Activated T-cell treated with anti-CD3 and anti-CD28 coated beads, Interleukin-2, amount 50 U/mL, for 48 hours (primary cell): ENCODE measurements at places on chromosomes 5 and 9.

DNA sequence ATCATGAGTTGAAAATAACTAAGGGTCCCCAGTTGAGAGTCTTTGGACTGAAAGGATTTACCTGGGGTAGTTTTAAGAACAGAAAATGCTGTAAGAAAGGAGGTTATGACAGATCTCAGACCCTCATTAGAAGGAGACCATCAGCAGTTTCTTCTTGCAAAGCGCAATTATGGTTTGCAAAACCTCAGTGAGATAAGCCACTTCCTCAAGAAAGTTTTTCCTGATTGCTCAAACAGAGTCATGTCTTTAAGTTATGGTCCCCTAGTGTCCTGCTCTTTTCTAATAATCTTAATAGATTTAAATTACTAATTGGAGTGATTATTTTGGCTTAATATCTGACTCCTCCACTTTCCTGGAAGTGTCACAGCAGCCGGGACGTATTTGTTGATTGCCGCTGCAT is 293.2 kb upstream of the KLF4 start:
- no peak for DNase-seq

DNA sequence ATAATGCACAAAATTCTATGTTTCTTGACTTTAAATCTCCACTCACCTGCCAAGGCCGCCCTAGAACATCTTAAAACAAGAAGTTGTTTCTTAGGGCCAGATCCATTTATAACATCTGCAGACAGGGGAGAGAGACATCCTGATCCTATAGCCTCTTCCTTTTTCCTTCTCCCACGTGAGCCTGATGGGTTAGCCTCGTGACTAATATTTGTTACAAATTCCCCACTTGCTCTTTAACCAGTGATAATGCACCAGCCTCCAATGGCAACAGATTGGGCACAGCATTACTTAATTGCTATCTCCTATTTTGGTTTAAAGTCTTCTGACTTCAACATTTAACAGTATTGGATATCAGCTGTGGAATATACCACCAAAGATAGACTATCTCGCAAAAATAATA is 196.5 kb downstream of the GADD45G start:
- no peak for DNase-seq

- no peak for DNase-seq
Observed at GRCh38 chr9:27472195-27472594, 51.9 kb upstream of the IFNK start.

DNA sequence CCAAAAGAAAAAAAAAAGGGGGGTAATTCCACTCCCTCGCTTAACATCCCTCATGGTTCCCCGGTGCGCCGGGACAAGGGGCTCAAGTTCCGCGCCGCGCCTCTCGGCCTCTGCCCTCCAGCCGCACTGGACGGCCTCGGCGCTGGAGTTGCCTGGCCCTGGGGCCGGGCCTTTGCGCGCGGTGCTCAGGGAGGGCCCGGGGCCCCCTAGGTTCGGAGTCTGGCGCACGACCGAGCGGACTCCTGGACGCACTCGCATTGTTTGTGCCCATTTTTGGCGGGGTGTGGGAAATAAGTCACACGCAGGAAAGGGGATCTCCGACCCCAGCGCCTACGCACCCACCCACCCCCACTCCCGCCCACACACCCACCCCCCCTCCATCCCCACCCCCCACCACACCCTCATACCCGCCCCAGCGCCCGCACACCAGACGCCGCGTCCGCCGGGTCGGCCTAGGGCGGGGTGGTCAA is 381 bp downstream of the MED22 start:
- no peak for DNase-seq

DNA sequence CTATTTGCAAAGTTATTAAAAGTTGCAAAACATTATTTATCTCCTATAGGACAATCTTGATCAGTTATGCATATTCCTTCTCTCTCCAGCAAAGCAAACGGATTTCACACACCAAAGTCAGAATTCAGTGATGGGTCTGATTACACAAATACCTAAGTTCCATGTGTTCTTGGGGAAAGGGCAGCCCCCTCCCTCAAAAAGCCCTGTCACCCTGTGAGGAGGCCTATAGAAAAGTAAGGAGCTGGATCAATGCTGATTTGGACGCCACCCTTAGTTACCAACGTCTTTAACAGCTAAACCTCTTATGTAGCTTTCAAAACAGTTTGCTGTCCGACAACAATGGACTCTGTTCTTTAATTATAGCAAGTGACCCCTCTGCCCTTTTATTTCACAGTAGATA is 6.4 kb downstream of the ZNF608 start:
- DNase-seq, result no peak

DNA sequence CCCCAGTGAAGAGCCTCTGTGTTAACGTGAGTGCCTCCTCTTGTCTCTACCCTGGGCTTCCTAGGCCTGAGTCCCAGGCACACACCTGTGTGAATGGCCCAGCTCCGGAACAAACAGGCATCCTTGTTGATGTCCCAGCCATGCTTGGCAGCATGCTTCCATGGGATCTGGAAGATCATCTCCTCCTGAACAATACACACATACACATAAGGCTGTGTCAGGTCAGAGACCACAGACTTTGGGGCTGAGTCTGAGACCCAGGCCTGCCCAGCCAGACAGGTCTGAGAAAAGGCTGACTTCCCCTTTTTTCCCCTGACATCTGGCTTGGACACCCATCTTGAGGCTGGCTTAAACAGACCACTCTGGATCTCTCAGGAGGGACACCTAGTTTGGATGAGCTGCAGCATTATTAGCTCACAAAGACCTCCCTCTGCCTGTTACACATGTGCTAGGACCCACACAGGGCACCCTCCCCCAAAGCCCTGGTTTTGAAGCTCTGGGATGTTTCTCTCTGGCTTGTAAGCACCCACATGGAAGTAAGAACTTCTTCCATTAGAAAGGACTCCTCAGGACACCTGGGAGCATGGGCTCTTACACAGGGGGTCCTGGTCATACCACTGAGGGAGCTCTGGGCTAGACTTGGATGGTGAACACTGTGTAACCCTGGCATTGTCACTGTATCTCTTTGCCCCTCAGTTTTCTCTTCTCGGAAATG is 2.6 kb downstream of the IRF1 start:
- peak; percentile 37 for DNase-seq

GRCh38 chr5:95931079-95931833 is 30.4 kb downstream of the ELL2 start:
- DNase-seq, result no peak

GRCh38 chr9:9920425-9921060 is 692.3 kb downstream of the PTPRD start:
- DNase-seq, result no peak

DNA sequence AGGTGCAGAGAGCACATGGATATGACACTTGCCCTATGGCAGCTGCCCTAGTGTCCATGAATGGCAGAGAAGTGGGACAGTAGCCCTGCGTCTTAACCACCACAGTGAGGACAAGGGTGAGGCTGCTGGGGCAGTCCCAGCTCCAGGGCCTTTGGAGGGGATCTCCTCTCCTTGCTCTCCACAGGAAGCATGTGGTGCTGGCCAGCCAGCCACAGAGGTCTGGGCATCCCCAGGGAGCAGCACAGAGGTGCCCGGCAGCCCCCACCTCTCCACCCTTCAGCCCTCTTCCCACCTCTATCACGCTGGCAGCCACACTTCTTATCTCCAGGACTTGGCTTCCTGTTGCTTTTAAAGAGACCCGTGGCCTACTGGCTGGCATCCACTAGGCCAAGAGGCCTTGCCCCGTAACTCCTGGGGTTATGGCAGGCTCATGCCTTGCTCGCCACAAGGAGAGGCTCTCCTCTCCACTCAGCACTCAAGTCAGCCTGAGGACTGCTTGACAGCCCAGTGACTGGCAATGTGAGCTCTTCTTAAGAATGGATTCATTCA is 21.9 kb downstream of the CSF2 start:
- peak; percentile 35 for DNase-seq

DNA sequence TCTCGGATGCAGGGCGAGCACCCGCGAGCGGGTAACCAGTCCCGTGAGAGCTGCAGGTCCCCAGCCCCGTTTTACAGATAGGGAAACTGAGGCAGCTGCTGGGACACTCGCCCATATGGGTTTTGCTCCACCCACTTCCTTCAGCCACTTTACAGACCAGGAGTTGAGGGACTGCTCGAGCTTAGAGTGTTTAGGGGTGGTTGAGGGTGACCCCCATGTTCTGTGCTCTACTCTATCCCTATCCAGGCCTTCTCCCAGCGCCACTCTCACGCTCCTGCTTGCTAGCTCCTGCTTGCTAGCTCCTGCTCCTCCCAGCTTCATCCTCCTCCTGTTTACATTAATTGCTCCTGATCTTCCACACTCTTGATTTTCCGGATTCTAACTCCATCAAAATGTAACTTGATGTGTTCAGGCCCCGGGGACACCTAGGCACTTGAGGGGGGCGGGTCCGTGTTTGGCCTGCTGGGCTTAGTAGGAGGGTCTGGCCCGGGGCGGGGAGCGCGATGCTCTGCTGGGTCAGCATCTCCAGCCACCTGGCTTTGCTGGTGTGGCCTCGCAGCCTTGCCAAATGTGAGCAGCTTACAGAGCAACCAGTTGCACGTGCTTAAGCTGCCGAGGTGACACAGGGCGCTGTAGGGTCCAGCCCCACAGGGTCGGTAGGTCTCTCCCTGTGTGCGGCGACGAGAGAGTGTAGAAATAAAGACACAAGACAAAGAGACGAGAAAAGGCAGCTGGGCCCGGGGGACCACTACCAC is 1.5 kb upstream of the PTGES2 start:
- peak; percentile 42 for DNase-seq

DNA sequence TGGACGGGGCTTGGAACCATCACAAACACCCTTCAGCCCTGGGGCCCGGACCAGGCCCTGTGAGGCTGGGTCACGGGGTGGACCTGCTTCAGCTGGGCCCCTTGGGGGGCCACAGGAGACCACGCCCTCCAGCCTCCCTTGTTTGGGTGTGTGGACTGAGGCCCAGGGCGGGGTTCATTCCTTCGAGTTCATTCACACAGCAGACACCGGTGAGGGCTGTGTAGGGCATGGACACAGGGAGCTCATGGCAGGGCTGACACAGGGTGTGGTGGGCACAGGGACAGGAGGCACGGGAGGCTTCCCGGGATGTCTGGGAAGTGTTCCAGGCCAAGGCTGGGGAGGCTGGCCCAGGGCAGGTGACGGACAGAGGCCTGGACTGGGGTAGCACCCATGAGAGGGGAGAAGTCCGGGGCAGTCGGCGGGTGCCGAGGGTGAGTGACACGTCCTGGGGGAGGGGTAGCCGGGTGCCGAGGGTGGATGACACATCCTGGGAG is 8.9 kb downstream of the DNLZ start:
- no peak for DNase-seq

- DNase-seq, result no peak
Observed at GRCh38 chr5:129114539-129115193, 20.1 kb downstream of the ISOC1 start.

GRCh38 chr5:73387149-73387591 is 61.4 kb downstream of the FOXD1 start:
- DNase-seq, result no peak

DNA sequence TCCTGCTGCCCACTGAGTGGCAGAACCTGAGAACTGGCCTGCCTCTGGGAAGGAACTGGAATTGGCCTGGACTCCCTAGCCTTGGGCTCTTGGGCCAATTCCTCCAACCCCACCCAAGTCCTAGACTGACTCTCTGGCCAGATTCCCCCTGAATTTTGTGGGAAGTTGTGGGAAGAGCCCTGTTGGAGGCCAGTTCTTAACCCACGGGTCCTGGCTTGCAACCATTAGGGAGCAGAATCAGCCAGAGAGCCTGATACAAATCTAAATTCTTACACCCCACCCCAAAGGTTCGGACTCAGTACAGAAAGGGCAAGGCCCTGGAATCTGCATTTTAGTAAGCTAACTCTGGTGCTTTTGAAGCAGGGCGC is 125.3 kb upstream of the SLC25A48 start:
- no peak for DNase-seq

GRCh38 chr9:33117306-33117705 is 40.8 kb upstream of the SMU1 start:
- DNase-seq, result no peak

DNA sequence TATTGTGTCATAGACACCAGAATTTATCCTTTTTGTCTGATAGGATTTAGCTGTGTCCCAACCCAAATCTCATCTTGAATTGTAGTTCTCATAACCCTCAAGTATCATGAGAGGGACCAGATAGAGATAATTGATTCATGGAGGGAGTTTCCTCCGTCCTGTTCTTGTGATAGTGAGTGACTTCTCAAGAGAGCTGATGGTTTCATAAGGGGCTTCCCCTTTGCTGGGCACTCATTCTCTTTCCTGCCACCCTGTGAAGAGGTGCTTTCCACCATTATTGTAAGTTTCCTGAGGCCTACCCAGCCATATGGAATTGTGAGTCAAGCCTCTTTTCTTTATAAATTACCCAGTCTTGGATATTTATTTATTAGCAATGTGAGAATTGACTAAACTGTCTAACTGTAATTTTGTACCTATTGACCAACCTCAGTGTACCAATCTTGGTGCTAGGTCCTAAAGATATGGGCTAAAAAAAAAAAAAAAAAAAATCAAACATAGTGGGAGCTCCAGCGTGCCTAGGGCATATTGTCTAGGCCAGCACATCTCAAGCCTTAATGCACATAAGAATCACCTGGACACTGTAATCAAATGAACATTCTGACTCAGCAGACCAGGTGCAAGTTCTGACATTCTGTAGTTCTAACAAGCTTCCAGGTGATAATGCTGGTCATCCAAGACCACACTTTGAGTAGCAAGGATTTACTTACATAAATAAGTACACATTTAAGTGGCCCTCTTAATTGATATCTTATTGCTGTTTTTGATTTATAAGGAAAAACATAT is 30.5 kb downstream of the ST8SIA4 start:
- DNase-seq, result peak; percentile 35

- DNase-seq, result no peak
Observed at GRCh38 chr9:19108038-19108437, 5.3 kb upstream of the HAUS6 start.

GRCh38 chr5:140259500-140259899 is 43.4 kb downstream of the PFDN1 start:
- DNase-seq, result no peak

DNA sequence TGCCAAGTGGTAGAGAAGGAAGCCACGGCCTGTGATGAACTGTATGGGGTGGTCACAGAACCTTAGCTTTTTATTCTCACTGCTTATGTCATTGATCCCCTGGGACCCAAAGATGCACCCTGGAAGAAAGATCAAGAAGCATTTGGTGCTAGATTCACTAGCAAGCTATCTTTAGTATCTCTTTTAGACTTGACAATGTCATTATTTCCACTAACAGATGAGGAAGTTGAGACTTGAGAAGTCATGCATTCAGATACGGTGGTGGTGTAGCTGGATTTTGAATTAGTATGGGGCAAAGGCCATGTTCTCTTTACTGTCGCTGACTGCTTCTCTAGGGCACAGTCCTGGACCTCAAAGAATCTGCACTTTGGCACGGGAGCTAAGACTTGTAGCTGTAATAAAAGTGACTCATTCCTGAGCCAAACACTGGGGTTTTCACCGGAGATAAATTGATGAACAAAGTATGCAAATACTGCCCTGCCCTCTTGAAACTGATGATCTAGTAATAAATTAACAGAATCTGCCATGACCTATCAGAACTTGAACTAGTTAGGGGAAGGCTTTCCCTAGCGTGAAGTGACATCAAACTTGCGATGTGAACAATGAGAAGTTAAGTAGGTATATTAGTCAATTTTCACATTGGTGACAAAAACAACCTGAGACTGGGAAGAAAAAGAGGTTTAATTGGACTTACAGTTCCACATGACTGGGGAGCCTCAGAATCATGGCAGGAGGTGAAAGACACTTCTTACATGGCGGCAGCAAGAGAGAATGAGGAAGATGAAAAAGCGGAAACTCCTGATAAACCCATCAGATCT is 5.4 kb downstream of the GDA start:
- DNase-seq, result no peak
